ENCODE measurements at places on chromosomes 6 and 20. TPM values are rescaled to one million over a fixed set of nuclear protein-coding genes. Genes with fewer than 3 reads are reported as not detected.

Gene GSTA3
- total RNA-seq, result not detected

Gene EEF1A2
- total RNA-seq, result 88.1 TPM

Gene SLC17A1
- total RNA-seq, result not detected

DNA sequence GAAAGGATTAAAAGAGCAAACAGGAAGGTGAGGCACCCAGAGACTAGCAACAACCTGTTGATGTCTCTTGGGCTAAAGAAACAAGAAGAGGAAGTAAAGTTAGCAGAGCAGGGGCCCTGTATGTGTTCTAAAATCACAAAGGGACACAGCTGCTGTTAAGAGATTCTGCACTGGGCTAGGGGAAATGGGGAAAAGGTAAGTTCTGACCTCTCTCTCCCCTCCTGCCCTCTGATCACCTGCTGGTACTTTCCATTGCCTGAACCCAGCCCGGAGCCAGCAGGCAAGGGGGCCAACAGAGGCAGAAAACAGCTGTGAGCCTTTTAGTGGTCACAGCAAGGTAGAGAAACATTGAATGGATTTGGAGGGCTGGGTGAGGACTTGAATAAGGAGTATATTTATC lies 13.5 kb upstream of the CNR1 start:
- no peak for DNase-seq

Data from A172 (cell line).